ENCODE measurements at places on chromosomes 6 and 20. TPM values are rescaled to one million over a fixed set of nuclear protein-coding genes. Genes with fewer than 3 reads are reported as not detected.
A peak's percentile ranks its signal among the peaks of the same experiment; 100 is the strongest.

GRCh38 chr6:14573267-14573666 lies 455.7 kb downstream of the CD83 start:
- DNase-seq = no peak

GRCh38 chr20:44072384-44072783 lies 114.6 kb downstream of the JPH2 start:
- no peak for DNase-seq

DNA sequence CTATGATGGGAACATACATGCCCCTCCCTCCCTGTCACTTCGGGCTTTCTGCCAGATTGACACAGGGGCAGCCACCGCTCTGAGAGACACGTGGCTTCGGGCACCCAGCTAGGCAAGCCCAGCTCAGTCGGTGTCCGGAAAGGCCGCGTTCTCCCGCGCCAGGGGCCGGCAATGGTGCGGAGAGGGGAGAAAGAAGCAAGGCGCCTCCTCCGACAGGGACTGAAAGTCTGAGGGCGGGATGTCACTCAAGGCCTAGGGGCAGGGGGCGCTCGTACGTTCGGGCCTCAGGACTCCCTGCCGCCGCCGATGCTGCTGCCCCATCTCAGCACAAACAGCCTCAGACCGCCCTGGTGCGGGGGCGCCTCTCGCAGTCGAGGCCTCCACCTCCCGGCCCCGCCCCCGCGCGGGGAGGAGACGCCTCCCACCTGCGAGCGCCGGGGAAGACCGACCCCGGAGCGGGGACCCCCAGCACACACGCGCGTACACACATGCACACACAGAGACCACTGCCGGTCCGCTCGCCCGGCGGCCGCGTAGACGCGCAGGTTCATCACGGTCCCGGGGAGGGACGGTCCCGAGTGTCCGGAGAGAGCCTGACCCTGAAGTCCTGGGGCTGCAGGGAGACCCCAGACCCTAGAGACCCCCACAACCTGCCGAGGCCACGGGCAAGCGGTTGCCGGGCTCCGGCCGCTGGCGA lies 1.9 kb downstream of the GRM4 start:
- DNase-seq = no peak

Gene SPEF1
- 0.36 TPM for total RNA-seq

GRCh38 chr6:26531897-26532296 lies 6.3 kb upstream of the HMGN4 start:
- no peak for DNase-seq

- no peak for DNase-seq
Measured at GRCh38 chr6:137666202-137666774, 172.1 kb upstream of the OLIG3 start.

GRCh38 chr6:43942616-43943015 lies 172.6 kb downstream of the VEGFA start:
- DNase-seq = no peak

Gene DTD1
- 77.7 TPM for total RNA-seq

Gene SLC17A5
- 24.0 TPM for total RNA-seq

DNA sequence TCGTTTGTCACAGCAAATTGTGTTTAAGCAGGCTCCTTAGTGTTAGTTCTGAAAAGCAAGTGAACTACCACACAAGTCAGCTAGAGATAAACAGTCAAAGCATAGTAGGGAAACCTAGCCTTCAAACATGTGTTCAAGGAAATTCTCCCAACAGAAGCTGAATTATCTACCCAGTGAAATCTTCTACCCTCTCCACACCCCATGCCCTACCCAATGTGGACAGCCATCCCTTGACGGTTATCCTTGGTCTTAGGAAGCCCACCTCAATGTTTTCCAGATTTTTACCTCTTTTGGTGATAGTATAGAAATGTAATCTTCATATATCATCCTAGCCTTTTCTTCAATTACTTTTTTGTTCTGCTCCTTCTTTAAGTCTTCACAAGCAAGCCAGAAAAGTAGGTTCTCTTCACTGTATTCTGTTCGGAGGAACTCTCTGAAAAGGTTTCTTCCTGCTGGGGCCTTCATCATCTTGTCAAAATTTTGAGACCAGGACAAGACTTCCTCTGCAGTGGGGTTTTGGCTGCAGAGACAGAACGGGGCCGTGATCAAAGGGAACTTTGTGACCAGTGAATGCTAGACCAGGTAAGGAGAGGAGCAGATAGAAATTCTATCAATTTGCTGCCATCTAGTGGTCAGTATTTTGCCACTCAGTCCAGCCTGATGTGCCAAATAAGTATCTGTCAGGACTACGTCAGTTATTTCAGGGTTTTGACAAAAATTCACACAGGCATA lies 21.6 kb upstream of the MTRF1L start:
- peak; percentile 17 for DNase-seq

- no peak for DNase-seq
Measured at GRCh38 chr6:118743746-118744145, 92.4 kb upstream of the CEP85L start.

Gene FAM184A
- total RNA-seq = not detected

GRCh38 chr20:41939659-41940058 lies 321.5 kb upstream of the CHD6 start:
- DNase-seq = no peak

Gene GPLD1
- 0.27 TPM for total RNA-seq

Gene ENPP5
- not detected for total RNA-seq

DNA sequence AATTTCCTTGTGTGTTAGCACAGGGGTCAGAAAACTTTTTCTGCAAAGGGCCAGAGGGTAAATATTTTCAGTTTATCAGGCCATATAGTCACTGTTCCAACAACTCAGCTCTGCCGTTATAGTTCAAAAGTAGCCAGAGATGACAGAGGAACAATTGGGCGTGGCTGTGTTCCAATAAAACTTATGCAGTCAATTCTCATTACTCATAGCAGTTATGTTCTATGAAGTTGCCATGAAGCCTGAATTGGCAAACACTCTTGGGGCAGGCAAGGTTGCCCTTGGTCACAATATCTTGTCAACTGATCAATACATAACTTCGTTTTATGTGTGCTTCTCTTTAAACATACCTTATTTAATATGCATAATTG lies 304.2 kb downstream of the TFAP2C start:
- DNase-seq = no peak

GRCh38 chr20:36507746-36508145 lies 33.6 kb upstream of the MYL9 start:
- DNase-seq = no peak

DNA sequence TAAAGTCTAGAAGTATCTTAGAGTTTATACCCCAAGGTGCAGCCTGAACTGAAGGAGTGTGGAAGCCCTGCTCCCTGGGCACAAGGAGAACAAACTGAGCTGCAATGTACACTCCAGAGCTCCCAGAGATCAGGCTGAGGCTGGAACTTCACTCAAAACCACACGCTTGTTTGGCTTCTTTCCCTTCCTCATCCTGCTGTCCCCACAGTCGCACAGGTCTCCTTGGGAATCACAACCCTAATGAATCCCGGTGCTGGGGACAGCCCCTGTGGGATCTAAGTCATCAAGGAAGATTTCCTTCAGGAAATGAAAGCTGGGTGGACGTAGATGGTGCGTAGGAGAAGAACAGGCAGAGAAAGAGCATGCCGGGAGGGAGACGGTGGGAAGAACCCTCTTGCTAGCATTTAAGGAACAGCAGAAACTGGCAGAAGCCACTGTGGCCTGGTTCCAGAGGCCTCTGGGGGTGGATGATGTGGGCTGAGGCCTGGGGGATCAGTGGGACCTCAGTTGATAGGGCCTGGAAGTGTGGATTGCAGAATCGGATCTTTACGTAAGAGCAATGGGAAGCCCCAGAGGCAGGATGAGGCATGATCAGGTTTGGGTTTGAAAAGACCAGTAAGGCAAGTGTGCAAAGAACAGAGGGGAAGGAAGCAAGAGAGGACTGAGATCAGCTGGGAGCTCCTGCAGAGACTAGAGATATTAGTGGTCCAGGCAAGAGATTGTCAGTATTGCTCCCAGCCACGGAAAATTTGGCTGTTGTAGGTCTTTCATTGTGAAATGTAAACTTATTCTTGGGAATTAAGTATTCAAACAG lies 21.4 kb downstream of the CYP24A1 start:
- no peak for DNase-seq

DNA sequence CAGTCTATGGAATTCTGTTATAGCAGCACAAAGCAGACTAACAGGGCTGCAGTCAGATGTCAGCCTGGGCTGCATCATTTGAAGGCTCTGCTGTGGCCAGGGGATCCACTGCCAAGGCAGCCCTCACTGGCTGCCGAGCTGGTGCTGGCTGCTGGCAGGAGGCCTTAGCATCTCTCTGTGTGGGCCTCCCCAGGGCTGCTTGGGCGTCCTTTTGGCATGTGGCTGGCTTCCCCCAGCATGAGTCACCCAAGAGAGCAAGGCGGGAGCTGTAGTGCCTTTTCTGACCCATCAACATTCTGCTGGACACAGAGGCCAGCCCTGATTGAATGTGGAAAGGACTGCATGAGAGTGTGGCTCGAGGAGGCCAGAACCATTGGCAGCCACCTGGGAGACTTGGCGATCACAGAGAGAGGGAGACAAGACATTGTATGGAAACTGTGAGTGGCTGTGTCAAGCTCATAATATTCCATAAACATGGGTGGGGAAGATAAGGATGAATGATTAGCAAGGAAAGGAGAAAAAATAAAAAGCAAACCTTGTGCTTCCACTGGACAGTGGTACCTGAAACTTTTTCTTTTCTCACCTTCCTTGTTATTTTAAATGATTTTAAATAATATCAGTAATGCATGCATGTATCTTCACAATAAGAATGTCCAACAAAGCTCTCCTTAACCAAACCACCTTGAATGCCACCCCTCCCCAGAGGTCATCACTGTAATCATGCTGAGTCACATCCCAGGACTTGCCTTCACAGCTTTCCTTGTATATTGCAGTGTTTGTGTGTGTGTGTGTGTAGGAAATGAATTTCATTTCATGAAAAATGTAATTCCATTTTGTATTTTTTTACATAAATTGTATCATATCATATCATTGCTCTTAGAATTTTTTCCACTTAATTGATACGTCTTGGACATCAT lies 55.0 kb upstream of the VSX1 start:
- DNase-seq = peak; percentile 92

Gene B3GAT2
- total RNA-seq = not detected

Gene MYMX
- not detected for total RNA-seq

Gene TP53TG5
- not detected for total RNA-seq

DNA sequence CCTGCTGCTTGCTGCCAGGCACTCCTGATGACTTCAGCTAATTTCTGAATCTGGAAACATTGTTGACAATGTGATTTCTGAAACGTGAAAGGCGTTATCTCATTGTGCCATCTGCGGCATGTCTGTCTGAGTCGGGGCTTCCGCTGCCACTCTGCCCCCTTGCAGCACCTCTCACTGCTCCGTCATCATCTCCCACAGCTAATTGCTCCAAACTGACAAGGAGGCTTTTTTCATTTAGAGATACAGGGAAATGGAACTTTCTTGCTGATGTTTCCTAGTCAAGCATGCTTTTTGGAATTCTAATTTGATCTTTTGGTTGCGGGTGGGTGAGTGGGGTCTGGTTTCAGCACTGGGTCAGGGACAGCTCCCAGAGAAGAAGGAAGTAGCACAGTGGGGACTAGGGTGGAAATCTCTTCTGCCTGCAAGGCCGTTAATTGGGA lies 233.5 kb downstream of the DHX35 start:
- DNase-seq = no peak

DNA sequence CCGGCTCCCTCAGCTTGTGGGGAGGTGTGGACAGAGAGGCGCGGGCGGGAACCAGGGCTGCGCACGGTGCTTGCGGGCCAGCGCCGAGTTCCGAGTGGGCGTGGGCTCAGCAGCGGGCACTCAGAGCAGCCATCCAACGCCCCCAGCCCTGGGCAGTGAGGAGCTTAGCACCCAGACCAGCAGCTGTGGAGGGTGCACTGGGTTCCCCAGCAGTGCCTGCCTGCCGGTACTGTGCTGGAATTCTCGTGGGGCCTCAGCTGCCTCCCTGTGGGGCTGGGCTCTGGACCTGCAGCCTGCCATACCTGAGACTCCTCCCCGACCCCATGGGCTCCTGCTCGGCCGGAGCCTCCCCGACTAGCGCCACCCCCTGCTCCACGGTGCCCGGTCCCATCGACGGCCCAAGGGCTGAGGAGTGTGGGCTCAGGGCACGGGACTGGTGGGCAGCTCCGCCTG lies 92.7 kb downstream of the MANEA start:
- no peak for DNase-seq

Data from HFFc6 (cell line).